ENCODE measurements at places on chromosomes 4 and X. TPM values are rescaled to one million over a fixed set of nuclear protein-coding genes. Genes with fewer than 3 reads are reported as not detected.
A peak's percentile ranks its signal among the peaks of the same experiment; 100 is the strongest.

Gene PPP4R3C
- not detected for total RNA-seq

Gene CXXC4
- total RNA-seq = 6.0 TPM

Gene ZFP92
- 0.42 TPM for total RNA-seq

DNA sequence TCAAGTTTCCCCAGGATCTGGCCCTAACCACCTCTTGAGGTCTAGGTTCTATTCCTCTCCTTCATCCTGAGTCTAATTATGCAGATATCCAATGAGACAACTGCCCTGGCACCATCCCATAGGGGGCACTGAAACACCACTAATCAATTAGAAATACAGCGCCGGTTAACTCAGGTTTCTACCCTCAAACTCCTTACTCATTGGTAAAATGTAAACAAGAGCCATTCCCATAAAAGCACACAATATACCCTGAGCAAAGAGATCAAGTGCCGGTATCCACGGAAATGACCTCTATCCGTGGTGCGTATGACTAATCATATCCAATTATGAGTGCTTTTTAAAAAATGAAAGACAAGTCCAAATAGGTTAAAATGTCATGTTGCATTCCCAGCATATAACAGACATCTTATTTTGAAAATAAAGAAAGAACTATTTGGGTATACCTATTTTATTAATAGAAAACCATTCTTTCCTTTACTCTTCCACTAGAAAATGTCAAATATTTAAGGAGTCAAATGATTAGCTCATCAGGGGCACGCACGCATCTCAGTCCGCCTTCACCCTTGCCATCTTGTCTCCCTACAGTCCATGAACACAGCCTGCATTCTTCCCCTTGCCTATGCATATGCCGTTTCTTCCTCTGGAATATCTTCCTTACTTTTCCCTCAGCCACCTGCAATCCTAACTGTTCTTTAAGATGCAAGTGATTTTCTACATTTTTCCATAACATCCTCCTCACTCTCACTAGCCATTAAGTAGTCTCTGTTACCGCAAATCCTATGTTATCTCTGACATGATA is 141.1 kb downstream of the MAML3 start:
- peak; percentile 19 for DNase-seq
- peaks cover 10% of the 10 kb centered on the region for H3K4me1 ChIP-seq
- no peak overlapping the region for H3K27ac ChIP-seq

DNA sequence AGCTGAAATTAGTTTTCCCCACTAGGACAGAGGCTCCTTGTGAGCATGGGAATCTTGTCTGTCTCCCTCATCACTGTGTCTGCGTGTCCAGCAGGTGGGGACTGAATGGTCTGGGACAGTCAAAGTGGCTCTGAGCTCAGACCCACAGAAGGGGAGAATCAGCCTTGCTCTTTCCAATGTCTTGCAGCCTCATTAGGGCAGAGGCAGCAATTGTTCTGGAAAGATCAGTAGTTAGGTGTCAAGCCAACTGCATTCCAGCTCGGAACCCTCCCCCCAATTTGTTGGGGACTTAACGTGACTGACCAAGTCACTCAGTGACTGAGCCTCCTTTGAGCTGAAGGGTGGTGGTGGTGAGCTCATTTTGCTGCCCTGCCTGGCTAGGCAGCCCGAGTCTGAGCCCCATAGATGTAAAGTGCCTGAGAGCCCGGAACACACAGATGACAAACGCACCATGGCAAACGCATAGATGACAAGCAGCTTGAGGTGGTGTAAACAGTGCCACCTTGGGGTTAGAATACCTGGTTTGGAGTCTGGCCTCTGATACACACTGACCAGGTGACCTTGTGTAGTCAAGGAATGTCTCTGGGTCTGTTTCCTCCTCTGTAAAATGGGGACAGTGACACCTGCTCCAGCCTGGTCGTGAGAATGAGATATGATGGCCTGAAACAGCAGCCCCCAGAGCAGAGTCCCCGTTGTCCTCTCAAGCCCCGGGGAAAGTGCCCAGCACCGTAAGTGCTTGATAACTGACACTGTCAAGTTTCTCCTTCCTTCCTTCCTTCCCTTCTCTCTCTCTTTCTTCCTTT is 2.7 kb upstream of the SORCS2 start:
- DNase-seq = no peak
- H3K4me3 ChIP-seq = no peak overlapping the region
- H3K36me3 ChIP-seq = no peaks in the 10 kb centered on the region

GRCh38 chr4:41058426-41058825 is 155.9 kb downstream of the APBB2 start:
- H3K4me3 ChIP-seq = no peak overlapping the region
- peaks cover 38% of the 10 kb centered on the region for H3K4me1 ChIP-seq
- H3K27ac ChIP-seq = no peak overlapping the region
- H3K36me3 ChIP-seq = no peaks in the 10 kb centered on the region
- DNase-seq = no peak

DNA sequence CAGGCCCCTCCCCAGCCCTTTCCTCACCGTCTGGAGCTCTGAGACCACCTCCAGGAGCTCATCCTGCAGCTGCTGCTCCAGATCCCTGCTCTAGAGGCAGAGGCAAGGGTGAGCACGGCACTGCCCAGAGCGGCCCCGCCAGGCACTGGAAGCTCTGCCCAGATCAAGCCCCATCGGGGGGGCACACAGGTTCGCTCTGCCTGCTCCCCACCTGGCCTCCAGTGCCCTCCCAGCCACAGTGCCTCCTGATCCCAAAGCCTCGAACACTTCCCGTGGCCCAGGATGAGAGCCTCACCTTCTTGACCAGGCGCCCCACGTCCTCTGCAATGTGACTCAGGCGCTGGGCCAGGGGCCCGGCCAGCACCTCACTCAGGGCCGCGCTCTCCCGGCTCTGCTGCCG is 5.0 kb downstream of the ARHGAP4 start:
- no peak for DNase-seq
- H3K27ac ChIP-seq = peak overlapping the region; percentile 62
- H3K4me3 ChIP-seq = no peak overlapping the region
- H3K4me1 ChIP-seq = peaks cover 3% of the 10 kb centered on the region

DNA sequence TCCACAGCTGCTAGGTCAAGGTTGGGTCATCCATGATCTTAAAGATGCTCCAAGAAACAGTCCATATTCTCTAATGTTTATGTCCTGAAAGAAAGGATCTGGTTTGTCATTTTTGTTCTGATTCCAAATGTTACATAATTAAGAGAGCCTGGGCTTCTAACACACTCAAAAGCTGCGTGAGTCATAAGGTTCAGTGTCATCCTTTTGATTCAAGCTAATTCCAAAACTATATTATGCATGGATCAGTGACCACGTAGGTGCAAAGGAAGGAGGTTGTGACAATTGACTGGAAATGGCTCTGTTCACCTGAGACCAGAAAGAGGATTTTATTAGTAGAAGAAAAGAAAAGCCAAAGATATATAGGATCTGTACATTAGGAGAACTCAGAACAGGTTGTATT is 268.7 kb upstream of the GK2 start:
- H3K36me3 ChIP-seq = no peaks in the 10 kb centered on the region
- H3K27ac ChIP-seq = no peak overlapping the region
- no peaks in the 10 kb centered on the region for H3K4me1 ChIP-seq
- H3K4me3 ChIP-seq = no peak overlapping the region
- no peak for DNase-seq

- no peak overlapping the region for H3K4me3 ChIP-seq
- no peaks in the 10 kb centered on the region for H3K4me1 ChIP-seq
- DNase-seq = no peak
- no peaks in the 10 kb centered on the region for H3K27me3 ChIP-seq
- H3K27ac ChIP-seq = no peak overlapping the region
These were observed 45.9 kb upstream of the GPC4 start for GRCh38 chrX:133461231-133461630.
